ENCODE measurements at places on chromosomes 12 and 14.

GRCh38 chr14:67166450-67166853 is 22.8 kb upstream of the GARIN2 start:
- DNase-seq, result peak; percentile 32

DNA sequence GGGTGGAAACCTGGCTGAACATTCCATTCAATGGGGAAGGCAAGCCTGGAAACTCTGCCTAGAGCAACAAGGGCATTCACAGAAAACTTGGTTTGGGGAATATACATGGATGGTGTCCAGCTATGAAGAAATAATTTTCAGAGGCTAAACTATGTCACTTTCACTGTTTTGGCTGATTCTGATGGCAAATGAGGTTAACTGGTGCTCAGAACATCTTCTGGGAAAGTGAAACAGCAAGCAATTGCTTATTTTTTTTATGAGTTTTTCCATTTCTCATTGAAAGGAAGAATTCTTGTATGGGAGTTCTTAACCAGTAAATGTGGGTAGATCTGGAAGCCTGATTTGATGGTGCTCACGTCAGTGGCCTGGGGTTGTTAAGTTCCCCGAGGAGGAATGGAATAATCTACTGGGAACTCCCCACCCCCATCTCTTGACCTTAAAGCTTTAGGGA is 132.8 kb upstream of the BTG1 start:
- DNase-seq, result no peak

- no peak for DNase-seq
Measured at GRCh38 chr14:24312736-24313507, 1.6 kb downstream of the LTB4R start.

DNA sequence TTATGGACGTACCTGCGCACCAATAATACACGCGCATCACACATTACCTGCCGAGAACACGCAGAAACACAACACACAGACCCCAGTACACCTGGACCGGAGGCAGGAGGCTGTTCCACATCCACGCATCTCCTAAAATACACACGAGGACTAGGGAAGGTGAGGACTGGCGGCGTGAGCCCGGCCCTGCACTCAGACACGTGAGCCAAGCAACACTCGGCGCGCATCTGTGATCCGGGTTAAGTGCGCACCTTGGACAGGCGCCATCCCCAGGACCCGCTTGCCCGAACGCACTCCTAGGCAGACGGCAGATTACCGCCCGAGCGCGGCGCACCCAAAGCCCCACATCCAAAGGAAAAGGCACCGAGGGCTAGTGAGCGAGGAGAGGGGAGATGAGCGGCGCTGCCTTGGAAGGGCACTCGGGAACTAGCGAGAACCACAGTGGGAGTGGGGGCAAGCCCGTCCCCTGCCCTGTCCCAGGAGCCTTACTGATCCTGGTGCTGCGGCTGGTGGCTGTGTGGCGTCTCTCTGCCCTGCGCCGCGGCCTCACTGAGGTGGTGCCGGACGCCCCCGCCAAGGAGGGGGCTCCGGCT is 417 bp downstream of the GLS2 start:
- peak; percentile 10 for DNase-seq

DNA sequence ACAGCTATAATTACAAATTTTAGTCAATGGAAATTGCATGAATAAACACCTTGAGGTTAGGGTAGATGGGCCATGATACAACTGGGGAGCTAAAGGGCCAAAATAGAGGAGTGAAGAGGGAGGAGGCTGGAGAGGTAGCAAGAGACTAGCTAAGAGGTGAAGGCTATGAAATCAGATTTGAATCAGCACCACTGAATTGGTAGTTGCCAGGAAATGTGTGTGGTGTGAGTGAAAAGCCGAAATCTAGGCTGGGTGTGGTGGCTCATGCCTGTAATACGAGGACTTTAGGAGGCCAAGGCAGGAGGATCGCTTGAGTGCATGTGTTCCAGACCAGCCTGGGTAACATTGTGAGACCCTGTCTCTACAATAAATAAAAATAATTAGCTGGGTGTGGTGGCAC is 22.7 kb downstream of the YY1 start:
- no peak for DNase-seq

GRCh38 chr14:106841701-106842100 is 1315.3 kb downstream of the TMEM121 start:
- DNase-seq, result no peak

DNA sequence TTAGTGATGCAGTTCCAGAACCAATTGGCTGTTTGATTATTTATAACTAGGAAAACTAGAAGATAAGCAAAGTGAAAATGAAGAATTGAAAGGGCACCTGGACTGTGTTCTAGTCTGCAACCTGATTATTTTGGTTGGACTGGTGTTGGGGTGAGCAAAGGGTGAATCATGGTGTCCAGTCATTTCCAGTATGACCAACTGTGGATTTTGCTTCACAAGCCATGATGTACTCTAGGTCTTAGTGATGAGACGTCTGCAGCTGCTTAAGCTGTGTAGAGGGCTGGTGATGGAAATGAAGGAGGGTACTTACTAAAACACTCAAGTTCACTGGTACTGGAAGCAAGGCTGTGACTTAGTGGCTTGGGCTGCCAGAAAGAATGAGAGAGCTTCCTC is 193.2 kb upstream of the FRMD6 start:
- DNase-seq, result no peak

DNA sequence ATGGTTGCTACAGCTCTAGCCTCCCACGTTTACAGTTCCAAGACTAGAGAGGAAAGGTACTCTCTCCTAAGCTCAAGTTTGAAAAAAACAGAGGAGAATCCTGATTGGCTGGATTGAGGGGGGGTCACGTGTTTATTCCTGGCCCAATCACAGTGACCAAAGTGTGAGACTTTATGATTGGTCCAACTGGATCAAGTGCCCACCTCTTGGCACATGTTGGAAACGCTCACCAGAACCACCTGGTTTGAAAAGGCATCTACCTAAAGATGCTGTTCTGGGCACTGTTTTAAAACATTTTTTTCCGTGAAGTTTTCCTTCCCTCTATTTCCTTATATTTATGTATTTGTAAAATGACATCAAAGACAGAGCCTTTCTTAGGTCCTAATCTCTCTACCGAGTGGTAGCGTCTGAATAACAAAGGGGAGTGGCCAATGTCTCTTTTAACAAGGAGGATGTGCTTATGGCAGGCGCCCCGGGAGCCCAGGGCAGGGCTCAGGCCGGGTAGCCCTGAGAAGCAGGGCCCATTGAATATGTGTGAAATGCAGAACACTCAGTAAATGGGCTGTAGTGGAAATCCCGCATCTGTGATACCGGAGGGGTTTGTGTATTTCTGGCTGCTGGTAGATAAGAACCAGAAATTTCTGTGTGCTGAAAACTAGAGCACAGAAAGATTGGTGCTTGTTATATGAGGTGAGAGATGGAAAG is 146.2 kb downstream of the ATP23 start:
- DNase-seq, result no peak

DNA sequence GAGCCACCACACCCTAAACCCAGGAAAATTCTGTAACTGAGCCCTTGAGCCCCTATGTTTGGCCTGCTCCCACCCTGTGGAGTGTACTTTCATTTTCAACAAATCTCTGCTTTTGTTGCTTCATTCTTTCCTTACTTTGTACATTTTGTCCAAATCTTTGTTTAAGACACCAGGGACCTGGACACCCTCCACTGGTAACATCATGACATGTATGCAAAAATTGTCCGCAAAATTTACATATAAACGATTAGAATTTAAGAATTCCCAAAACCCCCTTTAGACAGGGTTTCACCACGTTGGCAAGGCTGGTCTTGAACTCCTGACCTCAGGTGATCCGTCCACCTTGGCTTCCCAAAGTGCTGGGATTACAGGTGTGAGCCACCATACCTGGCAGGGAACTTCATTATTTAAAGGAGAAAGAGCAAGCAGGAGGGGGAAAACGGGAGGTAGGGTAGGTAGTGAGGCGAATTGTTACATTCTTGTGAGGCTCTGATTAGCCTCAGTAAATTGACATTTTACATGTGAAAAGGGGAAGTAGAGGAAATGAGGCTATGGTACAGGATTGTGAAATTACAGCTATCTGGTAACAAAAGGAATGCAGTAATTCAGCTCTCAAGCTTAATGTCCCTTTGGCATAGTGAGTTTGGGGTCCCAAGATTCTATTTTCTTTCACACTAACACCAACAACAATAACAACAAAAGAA is 27.6 kb downstream of the TUBA1A start:
- DNase-seq, result no peak

DNA sequence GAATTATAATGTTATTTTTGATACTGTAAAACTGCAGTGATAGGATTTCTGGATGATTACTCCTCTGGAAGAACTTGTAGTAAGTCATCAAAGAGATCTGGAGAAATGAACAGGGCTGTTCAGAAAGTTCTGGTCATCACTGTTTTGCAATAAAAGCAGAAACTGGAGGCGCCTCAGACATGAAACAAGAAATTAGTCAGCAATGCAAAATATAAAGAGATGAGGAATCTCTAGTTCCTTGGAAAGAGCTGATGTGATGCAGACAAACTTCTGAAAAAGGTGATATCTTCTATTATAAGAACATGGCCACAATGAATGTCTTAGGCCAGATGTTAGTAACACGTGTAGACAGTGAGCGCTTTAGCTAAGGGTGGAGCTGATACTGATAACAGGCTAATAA is 9.5 kb downstream of the ACIN1 start:
- DNase-seq, result no peak

DNA sequence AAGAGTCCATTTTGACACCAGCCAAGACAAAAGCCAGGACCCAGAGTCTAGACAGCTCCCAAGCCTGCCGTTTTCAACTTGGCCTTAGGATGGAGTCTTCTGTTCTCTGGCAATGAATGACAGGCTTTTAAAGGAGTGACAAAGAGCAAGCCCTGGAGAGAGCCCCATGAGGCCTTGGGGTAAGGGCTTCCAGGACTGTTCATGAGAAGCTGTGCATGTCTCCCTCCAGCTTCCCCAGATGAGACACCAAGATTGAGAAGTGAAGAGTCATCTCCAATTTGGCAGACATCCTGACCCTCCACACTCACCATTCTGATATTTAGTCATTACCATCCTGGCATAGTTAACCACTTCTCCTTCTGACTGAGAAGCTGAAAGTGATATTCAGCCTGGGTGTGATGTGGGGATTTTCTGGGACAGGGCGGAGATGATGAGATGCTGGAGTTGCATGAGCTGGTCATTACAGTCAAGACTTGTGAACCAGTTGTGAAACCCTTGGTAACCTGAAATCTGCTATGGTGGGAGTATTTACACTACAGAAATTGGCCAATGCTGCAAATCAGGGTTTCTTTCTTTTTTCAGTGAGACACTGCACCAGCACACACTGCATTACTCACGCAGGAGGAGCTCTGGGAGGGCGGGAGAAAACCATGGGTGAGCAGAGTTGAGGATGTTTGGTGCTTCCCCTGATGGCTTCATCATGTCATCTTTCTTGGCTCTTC is 77.8 kb downstream of the VCPKMT start:
- DNase-seq, result no peak

- no peak for DNase-seq
Measured at GRCh38 chr12:4157122-4157521, 116.4 kb upstream of the CCND2 start.

DNA sequence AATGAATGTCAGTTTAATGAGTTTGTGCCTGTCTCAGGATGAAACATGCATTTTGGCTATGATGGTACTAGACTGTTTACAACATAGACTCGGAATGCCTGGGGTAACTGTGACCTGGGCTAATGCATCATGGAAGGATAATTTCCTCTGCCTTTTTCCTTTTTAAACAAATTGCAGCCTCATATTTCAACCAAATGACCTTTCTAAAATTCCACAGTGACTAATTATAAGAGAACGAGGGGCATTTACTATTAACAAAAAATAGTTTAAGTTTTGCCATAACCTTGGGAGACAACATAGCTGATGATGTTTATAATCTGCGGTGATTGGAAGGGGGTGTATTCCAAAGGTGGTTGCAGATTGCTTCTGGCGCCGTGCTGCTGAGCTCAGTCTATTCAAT is 1140.5 kb downstream of the GALC start:
- DNase-seq, result no peak

Measured in NCI-H2227 treated with DMSO at 0.1 percent for 48 hours (cell line).